ENCODE measurements at places on chromosomes 6 and 20.

DNA sequence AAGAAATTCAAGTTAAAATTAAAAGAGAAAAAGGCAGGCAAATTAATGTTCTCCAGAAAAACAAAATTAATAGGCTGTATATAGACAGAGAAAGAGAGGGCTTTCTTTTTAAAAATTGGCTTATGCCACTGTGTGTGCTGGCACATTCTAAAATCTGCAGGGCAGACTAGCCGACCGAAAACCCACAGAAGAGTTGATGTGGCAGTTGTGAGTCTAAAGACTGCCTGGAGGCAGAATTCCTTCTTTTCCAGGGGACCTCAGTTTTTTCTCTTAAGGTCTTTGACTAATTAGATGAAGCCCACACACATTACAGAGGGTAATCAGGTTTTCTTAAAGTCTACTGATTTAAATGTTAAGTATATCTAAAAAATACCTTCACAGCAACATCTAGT lies 85.7 kb downstream of the GJA1 start:
- no peak for DNase-seq

DNA sequence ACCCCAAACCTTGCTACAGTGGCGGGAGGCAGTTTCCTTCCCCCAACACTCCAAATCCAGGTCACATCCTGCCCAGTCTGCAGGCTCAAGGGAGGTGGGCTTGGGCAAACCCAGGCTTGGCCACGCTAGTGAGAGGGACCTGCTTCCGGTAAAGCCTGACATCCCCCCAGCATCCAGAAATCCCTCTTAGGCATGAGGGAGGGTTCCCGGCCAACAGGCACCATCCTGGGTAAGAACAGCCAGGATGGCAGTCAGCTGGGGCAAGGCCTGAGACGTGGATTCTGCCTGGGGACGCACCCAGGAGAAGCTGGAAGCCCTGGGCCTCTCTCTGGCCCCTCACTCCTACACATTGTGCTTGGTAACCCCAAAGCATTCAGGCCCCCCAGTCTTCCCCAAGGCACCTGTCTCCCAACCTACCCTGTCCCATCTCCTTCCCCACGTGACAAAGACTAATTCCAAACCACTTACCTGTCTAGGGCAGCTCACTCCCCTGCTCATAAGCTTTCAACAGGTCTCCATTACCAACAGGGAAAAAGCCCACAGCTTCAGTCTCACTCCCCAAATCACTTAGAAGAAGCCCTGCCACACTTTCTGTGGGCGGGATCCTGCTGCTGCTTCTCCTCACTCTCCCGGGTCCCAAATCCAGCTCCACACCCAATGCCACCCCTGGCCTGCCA lies 2.1 kb downstream of the C20orf144 start:
- DNase-seq, result no peak

- no peak for DNase-seq
Observed at GRCh38 chr6:43303751-43304331, 4.8 kb downstream of the CRIP3 start.

- DNase-seq, result no peak
Observed at GRCh38 chr6:106206905-106207304, 118.7 kb downstream of the ATG5 start.

DNA sequence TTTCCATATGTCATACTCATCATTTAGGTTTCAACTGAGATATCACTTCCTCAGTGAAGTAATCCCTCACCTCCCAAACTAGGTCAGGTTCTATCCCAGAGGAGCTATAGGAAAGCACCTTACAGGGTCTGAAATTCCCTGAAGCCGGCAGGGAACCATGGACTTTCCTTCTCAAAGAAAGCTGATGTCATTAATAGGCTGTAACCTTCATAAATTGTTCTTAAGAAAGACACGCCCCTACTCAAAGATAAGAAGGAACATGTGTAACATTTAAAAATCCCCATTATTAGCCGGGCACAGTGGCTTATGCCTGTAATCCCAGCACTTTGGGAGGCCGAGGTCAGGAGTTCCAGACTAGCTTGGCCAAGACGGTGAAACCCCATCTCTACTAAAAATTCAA lies 50.0 kb upstream of the RNGTT start:
- DNase-seq, result no peak

- no peak for DNase-seq
Observed at GRCh38 chr20:63270606-63271325, 1.8 kb upstream of the ARFGAP1 start.

GRCh38 chr6:157597461-157598312 lies 216.7 kb downstream of the ZDHHC14 start:
- DNase-seq, result peak; percentile 72

GRCh38 chr6:124604719-124605118 lies 357.5 kb upstream of the RNF217 start:
- DNase-seq, result no peak

- no peak for DNase-seq
Observed at GRCh38 chr20:11091511-11091910, 417.7 kb upstream of the JAG1 start.

DNA sequence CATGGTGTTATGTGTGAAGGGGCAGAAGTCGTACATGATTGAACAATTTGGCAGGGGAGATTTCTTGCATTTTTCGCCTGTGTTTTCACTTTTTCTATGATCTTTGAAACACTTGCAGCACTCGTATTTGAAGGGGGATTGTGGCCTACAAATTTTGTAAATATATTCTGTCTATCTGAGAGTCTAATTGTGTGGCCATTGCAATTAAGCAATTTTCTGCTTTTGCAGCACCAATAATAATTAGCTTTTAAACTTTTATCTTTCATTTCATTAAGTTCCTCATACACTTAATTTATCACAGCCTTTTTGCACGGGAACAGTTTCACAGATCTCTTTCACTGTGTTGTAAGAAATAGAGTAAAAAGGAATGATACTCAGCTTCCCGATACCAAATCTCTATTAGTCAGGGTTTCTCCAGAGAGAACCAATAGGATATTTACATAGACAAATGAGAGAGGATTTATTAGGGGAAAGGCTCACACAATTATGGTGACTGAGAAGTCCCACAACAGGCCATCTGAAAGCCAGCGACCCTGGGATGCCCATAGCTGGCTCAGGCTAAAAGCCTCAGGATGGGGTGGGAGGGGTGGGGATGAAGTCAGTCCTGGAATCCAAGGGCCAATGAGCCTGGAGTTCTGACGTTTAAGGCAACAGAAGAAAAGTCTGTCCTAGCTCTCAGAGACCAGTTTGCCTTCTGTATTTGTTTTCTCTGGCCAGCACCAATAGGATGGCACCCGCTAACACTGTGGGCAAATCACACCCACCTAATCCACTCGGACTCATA lies 58.3 kb downstream of the KIF6 start:
- DNase-seq, result no peak

GRCh38 chr6:134094441-134094840 lies 42.0 kb upstream of the SLC2A12 start:
- no peak for DNase-seq

- DNase-seq, result no peak
Observed at GRCh38 chr6:161035182-161035980, 43.8 kb downstream of the MAP3K4 start.

GRCh38 chr6:105926318-105926717 lies 159.8 kb upstream of the PRDM1 start:
- DNase-seq, result no peak

DNA sequence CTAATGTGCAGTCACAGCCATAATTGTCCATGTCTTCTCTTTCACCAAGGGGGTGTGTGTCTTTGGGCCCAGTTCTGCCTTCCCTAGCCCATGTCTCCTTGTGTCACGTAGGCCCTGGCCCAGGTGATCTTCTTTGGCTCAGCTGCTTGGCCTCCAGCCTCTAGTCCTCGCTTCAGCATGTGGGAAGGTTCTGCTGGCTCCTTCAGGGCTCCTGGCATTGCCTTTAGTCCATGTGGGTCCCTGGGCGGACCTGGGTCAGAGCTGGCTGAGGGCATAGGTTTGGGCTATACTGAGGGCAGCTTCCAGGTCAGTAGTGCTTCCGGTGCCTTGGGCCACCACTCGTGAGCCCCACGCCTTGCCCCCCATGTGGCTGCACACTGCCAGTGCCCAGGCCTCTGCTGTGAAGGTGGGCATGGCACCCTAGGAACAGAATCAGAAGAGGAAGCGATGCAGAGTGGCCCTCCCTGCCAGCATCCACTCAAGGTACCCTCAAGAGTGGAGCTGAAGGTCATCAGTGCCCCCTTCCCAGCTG lies 12.8 kb downstream of the AARS2 start:
- DNase-seq, result no peak

DNA sequence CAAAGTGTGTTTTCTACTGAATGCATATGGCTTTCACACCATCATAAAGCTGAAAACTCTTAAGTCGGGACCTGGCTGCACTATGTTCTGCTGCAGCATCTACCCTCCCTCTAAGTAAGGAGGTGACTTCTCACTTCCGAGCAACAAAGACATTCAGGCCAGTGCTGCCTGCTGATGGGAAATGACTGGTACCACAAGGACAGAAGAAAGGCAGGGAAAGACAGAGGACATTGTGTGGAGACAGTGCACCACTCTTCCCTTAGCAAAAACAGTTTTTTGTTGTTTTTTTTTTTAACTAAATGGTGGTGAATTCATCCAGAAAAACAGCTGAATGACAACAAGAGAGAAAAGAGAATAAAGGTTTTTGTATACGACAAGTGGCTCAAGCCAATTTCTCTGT lies 81.5 kb downstream of the MAP7 start:
- DNase-seq, result no peak

- DNase-seq, result no peak
Observed at GRCh38 chr6:134703206-134703605, 246.7 kb downstream of the ALDH8A1 start.

DNA sequence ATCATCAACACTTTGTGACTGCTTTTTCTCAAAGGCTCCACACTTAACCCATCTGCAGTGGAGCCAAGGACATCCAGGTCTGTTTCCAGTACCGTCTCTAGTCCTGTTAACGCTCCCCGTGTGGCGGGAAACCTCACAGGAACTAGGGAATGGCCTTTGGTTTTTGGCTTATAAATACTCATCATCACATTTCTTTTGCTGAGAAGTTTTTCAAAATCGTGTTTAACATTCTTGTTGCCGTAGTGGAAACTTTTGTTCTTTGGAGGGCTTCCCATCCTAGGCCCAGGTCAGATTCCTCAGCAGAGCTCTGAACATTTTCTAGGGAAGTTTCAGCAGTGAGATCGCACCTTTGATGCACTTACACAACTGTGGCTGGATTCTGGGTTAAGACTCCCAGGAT lies 24.6 kb downstream of the DAAM2 start:
- DNase-seq, result no peak

DNA sequence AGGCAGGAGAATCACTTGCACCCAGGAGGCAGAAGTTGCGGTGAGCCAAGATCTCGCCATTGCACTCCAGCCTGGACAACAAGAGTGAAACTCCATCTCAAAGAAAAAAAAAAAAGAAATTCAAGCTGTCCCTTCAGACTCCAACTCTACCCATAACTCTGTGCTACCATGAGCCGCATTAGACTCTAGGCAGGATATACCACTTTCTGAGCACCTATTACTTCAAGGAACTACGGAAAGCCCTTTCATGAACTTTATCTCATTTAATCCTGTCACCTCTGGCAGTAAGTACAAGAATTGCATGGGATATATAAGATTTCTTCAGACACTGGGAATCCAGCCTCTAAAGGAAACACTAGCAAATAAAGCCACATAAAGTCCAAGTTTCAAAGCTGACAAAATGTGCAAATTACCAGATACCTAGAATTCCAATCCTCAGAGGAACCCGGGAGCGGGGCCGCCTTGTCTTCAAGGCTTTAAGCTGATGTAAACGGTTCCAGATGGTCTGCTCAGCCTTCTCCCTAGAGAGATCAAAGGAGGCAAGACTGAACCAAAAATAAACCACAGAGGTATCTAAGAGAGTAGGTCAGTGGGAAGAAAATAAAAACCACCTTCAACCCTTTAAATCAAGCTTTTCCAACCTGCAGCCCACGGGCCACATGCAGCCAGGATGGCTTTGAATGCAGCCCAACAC lies 9.4 kb downstream of the CDK5RAP1 start:
- no peak for DNase-seq

DNA sequence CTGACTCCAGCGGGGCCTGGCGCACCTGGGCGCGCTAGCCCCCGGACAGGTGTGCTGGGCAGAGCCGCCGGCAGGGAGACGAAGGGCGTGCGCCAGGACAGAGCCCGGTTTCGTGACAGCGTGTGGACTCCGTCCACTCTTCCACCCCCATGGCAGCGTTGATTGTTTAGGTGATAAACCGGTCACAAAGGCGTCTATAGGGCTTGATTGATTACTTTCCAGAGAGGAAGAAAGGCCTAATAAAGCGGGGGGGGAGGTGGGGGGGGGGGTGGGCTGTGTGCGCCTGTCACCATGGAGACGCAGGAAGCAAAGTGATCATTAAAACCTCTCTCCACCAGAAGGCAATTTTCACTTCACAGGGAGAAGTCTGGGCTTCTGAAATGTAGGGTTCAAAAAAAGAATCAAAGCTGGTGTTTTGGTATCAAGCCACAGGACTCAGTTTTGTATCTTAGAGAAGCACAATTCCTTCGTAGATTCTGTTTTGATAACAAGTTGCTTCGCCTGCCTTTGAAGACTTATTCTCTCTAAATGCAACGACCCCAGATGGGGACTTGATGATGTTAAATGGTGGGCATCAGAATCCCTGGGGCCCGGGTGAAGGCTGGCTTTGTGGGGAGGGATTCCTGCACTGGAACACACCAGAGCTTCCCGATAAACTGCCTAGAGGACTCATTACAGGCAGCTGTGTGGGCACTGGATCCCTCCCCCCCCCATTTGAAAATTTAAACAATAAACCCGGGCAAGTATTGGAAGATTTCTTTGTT lies 1.4 kb downstream of the PHACTR3 start:
- no peak for DNase-seq

DNA sequence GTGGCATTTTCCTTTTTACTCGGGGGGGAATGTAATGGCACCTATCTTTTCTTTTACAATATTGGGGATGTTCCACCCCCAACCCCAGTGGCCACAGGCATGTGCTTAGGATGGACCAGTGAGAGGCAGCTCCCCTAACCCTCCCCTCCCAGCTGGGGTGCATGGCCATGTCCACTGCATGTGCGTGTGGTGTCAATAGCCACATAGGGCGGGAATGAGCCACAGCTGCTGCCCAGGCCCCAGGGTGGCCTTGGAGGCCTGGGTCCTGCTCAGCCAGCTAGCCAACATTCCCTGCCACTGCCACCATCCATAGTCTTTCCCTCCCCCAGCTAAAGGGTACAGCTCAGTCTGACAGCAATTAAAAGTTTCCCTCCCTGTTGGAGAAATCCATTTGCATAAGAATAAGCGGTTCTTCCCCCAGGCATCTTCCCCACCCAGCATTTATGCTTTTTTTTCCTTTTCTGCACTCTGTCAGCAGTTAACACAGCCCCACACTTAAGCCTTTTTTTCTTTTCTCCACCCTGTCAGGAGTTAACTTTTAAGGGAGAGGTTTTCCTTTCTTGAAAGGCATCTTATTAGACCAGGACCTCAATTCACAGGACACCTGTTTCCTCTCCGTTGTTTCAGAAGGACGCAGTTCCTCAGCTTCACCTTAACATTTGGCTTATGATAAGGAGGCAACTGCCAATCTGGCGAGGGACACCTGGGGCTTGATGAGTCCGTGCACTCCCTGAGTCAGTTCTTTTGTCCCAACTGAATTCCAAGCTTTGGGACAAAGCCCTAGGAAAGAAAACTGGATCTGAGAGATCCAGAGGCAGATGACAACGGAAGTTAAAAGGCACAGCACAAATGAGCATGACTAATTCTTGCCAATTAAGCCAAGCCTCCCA lies 121.4 kb downstream of the TPBG start:
- DNase-seq, result no peak
